Right kidney (tissue), 9 donors: ENCODE measurements at places on chromosomes 1 and 21.

- no peak for DNase-seq
Measured at GRCh38 chr1:147099192-147099591, 73.1 kb downstream of the PRKAB2 start.

GRCh38 chr1:40908350-40908749, 46.2 kb upstream of the CITED4 start:
- no peak for DNase-seq

- no peak for DNase-seq
Measured at GRCh38 chr21:46011267-46011967, 29.8 kb downstream of the COL6A1 start.

DNA sequence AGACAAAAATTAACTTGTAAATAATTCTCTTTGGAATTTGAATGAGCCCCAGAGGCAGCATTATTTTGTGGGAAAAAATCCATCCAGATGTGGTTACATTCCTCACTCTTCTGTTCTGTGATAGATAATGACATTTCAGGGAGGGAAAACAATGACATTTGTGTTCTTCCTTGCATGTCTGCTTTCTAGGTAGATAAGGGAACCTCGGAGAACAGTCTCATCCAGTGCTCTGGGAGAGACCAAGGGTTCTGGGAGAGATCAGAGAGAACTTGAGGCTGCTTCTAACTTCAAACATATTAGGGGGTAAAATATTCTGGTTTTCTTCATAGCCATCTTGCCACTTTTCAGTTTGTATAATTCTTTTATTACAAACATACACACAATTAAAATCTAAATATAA, 269.2 kb downstream of the NEGR1 start:
- DNase-seq: no peak

- peak; percentile 38 for DNase-seq
Measured at GRCh38 chr1:183103147-183103546, 79.9 kb downstream of the LAMC1 start.

DNA sequence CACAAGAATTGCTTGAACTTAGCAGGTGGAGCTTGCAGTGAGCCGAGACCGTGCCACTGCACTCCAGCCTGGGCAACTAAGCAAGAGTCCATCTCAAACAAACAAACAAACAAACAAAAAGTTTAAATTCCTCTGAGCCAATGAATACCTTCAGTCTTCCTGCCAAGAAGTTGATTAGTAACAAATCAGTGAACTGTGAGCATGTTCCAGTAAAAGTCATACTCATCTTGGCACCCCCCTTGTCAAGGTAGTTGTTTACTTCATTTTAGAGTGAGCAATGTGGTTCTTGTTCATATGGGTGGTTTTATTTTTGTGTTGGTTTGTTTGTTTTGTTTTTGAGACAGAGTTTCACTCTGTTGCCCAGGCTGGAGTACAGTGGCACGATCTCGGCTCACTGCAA, 18.0 kb upstream of the SLC2A7 start:
- no peak for DNase-seq

DNA sequence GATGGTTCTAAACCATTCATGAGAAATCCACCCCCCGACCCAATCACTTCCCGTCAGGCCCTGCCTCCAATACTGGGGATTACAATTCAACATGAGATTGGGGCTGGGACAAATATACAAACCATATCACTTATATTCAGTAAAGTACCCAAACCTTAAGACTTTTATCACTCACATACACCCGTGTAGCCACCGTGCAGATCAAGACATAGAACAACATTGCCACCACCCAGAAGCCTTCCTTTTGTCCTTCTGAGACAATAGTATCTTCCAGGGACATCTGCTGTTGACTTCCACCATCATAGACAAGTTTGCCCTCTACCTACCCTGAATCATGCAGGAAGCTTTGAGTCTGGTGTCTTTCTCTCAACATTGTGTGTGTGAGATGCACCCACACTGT, 37.5 kb downstream of the CLIC6 start:
- DNase-seq: no peak

- no peak for DNase-seq
Measured at GRCh38 chr1:232905331-232906034, 44.9 kb upstream of the NTPCR start.

- DNase-seq: no peak
Measured at GRCh38 chr1:86324130-86324822, 71.8 kb downstream of the ODF2L start.
